ENCODE measurements at places on chromosomes 13 and 19.

DNA sequence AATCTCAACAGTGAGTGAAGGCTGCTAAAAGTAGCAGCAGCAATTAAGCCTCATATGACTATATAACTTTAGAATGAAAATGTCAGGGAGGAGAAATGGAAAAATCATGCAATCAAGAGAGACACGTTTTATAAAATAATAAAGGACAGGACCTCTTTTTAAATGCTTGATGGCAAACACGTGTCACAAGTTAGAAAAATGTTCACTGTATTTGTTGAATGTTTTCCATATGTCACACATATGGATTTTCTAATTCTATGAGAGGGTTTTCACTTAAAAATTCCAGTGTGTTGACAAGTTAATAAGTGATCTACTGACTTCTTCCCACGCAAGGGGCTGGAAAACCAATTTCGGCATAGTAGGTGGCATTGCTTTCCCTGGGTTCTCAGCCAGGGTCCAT lies 27.7 kb upstream of the KCTD12 start:
- no peak for DNase-seq

GRCh38 chr19:57434386-57435061 lies 601 bp upstream of the ZNF749 start:
- DNase-seq = peak; percentile 15

- no peak for DNase-seq
Measured at GRCh38 chr19:54186934-54187381, 2.4 kb downstream of the MBOAT7 start.

GRCh38 chr13:106795847-106796246 lies 227.9 kb upstream of the ARGLU1 start:
- DNase-seq = no peak

DNA sequence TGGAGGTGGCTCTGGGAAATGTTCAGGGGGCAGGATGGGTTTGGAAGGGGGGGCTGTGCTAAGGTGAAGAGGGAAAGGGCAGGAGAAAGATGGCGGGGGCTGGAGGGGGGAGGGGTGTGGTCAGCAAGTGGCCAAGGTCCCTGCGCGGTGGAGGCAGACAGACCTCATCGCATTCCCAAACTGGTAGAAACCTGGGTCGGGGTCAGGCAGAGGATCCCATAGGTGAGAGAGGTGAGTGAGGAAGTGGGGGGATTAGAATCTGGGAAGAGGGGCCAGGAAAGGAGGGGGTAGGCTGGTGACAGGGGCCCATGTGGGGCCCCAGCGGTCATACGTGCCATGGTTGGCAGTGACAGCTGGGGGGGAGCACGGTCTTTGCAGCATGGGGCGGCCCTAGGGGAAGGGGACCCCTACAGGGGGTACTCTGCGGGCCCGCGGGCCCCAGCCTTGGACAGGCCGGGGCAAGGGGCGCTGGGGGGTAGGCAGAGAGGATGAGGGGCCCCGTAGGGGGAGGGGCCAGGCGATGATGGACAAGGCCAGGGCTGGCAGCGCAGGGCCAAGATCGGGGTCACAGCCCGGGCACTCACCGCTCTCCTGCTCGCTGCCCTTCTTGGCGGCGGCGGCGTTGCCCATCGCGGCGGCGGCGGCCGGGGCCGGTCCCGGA lies 514 bp downstream of the PRKACA start:
- DNase-seq = no peak

- no peak for DNase-seq
Measured at GRCh38 chr13:98343461-98343860, 166.4 kb upstream of the RNF113B start.

GRCh38 chr13:112441779-112442310 lies 65.7 kb downstream of the SPACA7 start:
- no peak for DNase-seq

DNA sequence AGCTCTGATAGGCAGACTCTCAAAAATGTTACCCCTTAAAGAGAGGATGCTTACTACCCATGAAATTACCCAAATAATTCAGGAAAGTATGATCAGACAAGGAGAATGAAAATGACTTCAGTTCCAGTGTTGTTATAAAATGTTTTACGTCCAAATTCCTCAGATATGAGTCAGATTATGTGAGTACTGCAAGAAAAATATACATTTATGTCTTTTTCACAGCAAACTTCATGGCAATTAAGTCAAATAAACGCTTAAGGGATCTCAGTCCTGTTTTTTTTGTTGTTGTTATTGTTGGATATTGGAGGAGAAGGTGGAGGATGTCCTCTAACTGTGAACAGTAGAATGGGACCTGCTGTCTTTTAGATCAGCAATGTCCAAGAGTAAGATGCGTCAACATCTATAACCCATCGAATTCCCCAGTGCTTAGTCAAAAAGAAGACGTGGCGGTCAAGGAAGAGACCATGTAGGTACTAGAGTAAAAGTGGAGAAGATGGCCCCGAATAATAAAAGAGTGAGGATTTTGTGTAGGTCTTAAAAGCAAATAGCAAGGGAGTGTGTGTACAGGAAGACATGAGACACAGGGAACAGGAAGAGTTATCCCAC lies 215.4 kb upstream of the IRS2 start:
- DNase-seq = no peak

DNA sequence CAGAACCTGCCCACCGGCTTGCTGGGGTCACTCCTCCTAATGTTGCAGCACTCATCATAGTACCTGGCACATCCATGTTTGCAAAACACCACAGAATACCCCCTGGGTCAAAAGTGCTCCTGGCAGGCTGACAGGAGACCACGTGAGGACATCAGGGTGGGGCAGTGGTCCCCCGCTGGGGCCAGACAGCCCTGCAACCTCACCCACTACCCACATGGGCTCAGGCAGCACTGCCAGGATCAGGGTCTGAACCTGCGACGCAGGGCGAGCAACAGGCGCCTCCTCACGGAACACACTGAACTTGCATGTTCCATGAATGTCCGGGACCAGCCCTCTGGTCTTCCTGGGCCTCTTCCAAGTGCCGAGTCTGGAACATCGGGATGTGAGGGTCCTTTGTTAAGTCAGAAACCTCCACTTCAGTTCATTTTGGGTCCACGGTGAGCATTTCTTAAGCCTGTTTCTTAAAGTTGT lies 1.4 kb upstream of the SLC7A9 start:
- no peak for DNase-seq

DNA sequence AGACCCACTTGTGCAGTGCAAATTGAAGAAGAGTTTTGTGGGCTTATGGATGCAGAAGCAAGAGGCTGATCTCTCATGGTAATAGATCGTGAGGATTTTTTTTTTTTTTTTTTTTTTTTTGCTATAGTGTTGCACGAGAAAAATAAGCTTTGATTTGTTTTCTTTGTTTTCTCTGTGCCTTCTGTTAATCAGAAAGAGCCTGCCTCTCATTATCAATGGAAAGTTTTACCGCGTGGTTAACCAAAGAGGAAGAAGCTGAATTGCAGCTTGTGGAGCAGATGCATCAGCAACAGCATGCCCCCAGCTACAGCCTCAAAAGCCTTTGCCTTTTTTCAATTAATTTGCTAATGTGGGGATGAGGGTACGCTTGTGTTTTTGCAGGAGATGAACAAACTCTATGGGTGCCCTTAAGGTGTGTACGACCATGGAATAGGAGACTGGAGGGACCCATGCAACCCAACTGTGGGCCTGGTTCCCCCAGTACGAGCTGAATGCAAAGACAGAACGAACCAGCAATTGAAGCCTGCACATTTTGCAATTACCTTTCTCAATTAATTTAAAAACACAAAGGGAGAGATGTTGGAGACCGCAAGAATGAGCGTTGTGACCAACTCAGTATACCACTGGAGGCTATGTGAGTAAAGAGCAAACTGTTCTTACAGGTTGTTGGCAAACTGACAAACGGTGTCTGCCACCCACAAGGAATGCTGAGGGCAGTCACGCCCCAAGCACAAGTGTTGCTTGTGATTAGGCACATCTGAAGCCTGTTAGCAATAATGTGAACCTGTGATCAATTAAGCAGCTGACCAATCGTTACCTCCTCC lies 58.6 kb upstream of the SPRY2 start:
- DNase-seq = no peak

DNA sequence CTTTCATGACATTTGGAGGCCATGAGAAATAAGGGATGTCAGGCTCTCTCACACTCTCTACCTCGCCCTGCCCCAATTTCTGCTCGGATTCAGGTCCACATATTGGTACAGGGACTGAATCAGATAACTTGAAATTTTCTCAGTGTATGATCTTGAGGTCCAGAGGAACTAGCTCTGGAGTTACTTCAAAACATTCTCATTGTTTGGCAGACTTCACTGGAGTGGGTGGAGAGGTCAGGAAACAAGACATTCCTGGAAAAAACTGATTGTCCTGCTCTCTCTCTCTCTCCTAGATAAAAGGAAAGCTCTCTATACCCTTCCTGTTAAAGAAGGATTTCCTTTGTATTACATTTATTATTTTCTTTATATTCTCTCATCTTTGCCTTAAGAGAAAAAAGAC lies 428.1 kb upstream of the DACH1 start:
- DNase-seq = no peak

- no peak for DNase-seq
Measured at GRCh38 chr13:41056826-41057711, 4.2 kb upstream of the WBP4 start.

DNA sequence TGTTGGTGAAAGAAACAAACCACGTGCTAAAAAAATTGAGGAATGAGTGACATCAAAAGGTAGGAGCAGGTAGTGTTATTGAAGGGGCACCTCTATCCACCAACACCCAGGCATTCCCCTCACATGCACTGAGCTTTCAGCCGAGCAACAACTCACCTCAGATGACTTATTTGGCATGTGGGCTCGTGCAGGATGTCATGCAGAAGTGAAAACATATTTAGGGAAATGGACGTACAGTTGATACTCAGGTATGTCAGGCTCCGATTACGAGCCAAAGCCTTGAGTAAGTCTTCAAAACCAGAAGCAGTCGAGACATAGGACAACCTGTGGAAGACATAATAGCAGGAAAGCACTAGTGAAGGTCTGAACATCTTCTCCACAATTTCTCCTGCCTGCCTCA lies 30.4 kb downstream of the NLRP11 start:
- DNase-seq = no peak

GRCh38 chr13:106172176-106172905 lies 363.1 kb downstream of the EFNB2 start:
- DNase-seq = no peak

DNA sequence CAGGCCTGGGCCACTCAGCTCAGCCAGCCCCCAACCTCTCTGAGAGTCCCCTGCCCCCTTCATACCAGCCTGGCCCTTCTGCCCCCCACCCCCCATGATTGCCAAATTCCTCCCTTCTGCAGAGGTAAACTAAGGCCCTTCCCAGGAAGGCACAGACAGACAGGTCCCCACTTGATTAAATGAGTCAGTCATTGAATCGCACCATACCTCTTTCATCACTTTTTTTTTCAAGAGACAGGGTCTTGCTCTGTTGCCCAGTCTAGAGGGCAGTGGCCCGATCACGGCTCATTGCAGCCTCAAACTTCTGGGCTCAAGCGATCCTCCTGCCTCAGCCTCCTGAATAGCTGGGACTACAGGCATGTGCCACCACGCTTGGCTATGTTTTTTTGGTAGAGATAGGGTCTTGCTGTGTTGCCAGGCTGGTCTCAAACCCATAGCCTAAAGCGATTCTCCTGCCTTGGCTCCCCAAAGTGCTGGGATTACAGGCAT lies 6.0 kb downstream of the PODNL1 start:
- no peak for DNase-seq

- DNase-seq = no peak
Measured at GRCh38 chr13:52830946-52831345, 17.5 kb downstream of the PCDH8 start.

GRCh38 chr19:11506967-11507366 lies 1.3 kb upstream of the ZNF653 start:
- DNase-seq = no peak

- no peak for DNase-seq
Measured at GRCh38 chr13:27279506-27279905, 8.9 kb downstream of the RASL11A start.

- DNase-seq = no peak
Measured at GRCh38 chr19:35347930-35348298, 212 bp downstream of the FFAR1 start.

- DNase-seq = no peak
Measured at GRCh38 chr13:93561576-93562225, 335.1 kb downstream of the GPC6 start.

DNA sequence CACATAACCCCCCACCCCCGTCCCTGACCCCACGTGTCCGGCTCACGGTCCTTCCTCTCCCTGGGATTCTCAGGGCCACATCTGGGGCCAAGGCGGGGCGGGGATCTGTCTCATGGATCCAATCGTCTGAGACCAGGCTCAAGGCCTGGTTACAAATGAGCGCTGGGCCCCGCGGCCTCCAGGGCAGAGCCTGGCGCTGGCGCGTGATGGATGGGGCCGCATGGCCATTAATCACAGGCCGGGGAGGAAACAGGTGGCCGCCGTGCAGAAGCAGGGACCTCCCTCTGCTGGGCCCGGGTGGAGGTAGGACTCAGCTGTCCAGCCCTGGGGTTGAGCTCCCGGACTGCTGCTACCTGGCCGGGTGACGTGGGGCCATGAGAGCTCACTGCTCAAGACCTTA lies 5.8 kb upstream of the TLE5 start:
- no peak for DNase-seq

GRCh38 chr13:66553391-66553790 lies 676.7 kb downstream of the PCDH9 start:
- no peak for DNase-seq

- no peak for DNase-seq
Measured at GRCh38 chr19:6271251-6271650, 8.5 kb downstream of the MLLT1 start.

- no peak for DNase-seq
Measured at GRCh38 chr19:5973867-5974635, 3.9 kb downstream of the RANBP3 start.
